ENCODE measurements at places on chromosomes 3 and 15. TPM values are rescaled to one million over a fixed set of nuclear protein-coding genes. Genes with fewer than 3 reads are reported as not detected.

SMAD6 gene
- 274 TPM for total RNA-seq

RPS27L gene
- 54.1 TPM for total RNA-seq

CCDC39 gene
- not detected for total RNA-seq

NDUFB4 gene
- 133 TPM for total RNA-seq

OR5K2 gene
- total RNA-seq: not detected

DNA sequence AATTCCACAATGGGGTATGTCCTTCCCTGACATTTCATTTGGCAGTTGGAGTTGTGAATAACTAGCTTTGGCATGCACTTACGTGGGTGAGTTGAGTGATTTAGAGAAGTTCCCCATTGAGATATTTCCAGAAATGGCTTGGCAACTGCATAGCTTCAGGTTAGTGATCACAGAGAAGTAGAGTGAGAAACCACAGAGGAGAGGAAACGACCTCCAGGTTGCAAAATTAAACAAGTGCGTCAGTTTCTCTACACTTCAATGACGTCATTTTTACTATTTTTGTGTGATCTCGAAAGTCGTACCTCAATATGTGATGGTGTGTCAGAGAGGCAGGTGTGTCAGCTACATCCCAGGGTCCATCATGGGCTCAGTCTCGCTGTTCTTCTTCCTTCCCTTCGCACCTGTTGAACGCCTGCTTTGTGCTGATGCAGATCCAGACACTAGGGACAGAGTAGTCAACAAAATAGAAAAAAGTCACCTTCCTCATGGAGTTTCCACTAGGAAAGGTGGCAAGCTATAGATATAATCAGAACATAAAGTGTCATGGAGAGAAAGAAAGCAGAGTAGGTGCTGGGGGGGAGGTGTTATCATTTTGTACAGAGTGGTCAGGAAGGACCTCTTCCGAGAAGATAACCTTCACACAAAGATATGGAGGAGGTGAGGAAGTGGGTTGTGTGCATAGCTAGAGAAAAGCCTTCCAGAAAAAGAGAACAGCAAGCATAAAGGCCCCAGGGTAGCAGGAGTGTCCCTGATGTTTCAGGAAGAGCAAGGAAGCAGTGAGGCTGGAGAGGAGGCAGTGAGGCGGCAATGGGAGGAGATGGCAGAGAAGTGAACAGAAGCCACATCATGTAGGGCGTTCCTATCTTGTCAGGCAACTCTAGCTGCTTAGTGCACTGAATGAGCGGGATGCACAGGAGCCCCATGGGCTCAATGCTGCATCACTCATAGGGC lies 75.6 kb downstream of the MCTP2 start:
- H3K36me3 ChIP-seq: no peaks in the 10 kb centered on the region
- no peaks in the 10 kb centered on the region for H3K27me3 ChIP-seq
- H3K4me3 ChIP-seq: no peak overlapping the region
- H3K4me1 ChIP-seq: no peaks in the 10 kb centered on the region

GRCh38 chr3:68007621-68008226 lies 353.3 kb upstream of the SUCLG2 start:
- peak overlapping the region; percentile 24 for H3K4me3 ChIP-seq
- no peak overlapping the region for H3K27ac ChIP-seq
- peaks cover 62% of the 10 kb centered on the region for H3K27me3 ChIP-seq
- DNase-seq: no peak
- no peaks in the 10 kb centered on the region for H3K36me3 ChIP-seq

DNA sequence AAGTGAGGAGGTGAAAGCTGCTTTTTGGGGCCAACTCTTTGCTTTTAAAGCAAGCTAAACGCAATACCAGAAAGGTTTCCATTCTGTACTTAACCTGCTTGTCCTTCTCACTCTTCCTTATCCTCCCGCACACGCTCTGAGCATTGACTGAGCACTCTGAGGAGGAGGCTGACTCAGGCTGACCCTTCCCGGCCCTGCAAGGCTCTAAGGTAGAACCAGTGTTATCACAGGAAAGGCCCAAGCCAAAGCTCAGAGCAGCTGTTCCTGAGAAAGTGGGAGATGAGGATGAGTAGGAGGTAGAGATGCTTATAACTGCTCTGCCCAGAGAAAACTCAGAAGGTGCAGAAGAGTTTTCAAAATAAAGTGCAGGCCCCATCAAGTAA lies 2.3 kb downstream of the B3GNT5 start:
- H3K36me3 ChIP-seq: no peaks in the 10 kb centered on the region
- DNase-seq: no peak
- no peaks in the 10 kb centered on the region for H3K4me1 ChIP-seq
- H3K27me3 ChIP-seq: peaks cover 46% of the 10 kb centered on the region
- no peak overlapping the region for H3K4me3 ChIP-seq

- H3K4me3 ChIP-seq: no peak overlapping the region
- H3K36me3 ChIP-seq: no peaks in the 10 kb centered on the region
- H3K27ac ChIP-seq: no peak overlapping the region
- no peak for DNase-seq
- H3K27me3 ChIP-seq: no peaks in the 10 kb centered on the region
Measured at GRCh38 chr15:61041886-61042285, 187.2 kb downstream of the RORA start.

GRCh38 chr15:27564656-27565055 lies 534.5 kb downstream of the OCA2 start:
- H3K27me3 ChIP-seq: no peaks in the 10 kb centered on the region
- H3K4me1 ChIP-seq: no peaks in the 10 kb centered on the region
- no peak for DNase-seq
- no peak overlapping the region for H3K27ac ChIP-seq
- H3K4me3 ChIP-seq: no peak overlapping the region

- no peak overlapping the region for H3K4me3 ChIP-seq
- H3K27ac ChIP-seq: no peak overlapping the region
- H3K36me3 ChIP-seq: no peaks in the 10 kb centered on the region
- H3K4me1 ChIP-seq: peaks cover 4% of the 10 kb centered on the region
- no peak for DNase-seq
Measured at GRCh38 chr3:15958692-15959433, 161.1 kb upstream of the ANKRD28 start.

DNA sequence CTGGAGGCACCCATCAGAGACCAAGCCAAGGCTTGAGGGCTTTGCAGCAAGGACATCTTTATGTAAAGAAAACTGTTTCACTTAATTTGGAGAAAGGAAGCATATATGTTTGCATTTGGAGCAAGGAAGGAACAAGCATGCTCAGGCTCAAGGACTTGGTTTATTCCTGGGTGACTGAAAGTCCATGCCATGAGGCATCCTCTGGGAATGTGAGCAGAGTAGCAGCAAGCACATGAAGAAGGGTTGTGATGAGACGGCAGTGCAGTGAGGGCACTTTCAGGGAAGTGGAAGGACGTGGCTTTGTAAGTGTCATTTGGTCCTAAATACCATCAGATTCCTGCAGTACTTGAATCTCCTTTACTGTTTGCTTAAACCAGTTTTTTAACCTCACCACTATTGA lies 26.8 kb downstream of the POLG start:
- H3K27me3 ChIP-seq: no peaks in the 10 kb centered on the region
- H3K4me1 ChIP-seq: peaks cover 4% of the 10 kb centered on the region
- H3K36me3 ChIP-seq: no peaks in the 10 kb centered on the region
- no peak for DNase-seq
- H3K27ac ChIP-seq: no peak overlapping the region

Data from cardiac muscle cell (in vitro differentiated cells and primary cell).